ENCODE measurements at places on chromosomes 7 and 10. TPM values are rescaled to one million over a fixed set of nuclear protein-coding genes. Genes with fewer than 3 reads are reported as not detected.

The MMD2 gene
- not detected for total RNA-seq

The ANKMY2 gene
- total RNA-seq = 13.9 TPM

The OPALIN gene
- not detected for total RNA-seq

The OR2A5 gene
- total RNA-seq = not detected

The UCMA gene
- total RNA-seq = not detected

The ITIH5 gene
- not detected for total RNA-seq

The FAM25C gene
- not detected for total RNA-seq

The CHAT gene
- total RNA-seq = not detected

The GARIN1A gene
- total RNA-seq = 0.42 TPM

The PNLIP gene
- total RNA-seq = not detected

The GPER1 gene
- 0.89 TPM for total RNA-seq

The FEZF1 gene
- not detected for total RNA-seq

The CALD1 gene
- 87.3 TPM for total RNA-seq

Measured in A549 treated with RU486 at 1 μM for 4 hours (cell line).